H54 (cell line): ENCODE measurements at places on chromosomes 11 and 22.
A peak's percentile ranks its signal among the peaks of the same experiment; 100 is the strongest.

DNA sequence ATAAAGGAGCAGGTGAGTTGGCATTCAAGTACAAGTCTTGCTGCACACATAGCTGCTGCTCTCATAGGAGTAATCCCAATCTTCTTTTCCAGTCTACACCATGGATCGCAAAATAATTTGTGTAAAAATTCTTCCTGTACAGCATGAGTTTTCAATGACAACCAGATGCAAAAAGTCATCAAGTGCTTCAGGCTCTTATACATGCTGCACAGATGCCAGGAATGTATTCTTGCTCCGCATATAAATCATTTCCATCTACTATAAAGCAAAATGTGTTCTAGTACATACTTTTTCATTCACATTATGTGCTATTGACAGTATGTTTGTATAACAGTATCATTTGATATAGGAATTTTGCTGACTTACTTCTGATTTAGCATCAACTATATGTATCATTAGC lies 35.4 kb downstream of the NXPE2 start:
- no peak for DNase-seq

GRCh38 chr11:11486002-11486401 lies 133.0 kb upstream of the CSNK2A3 start:
- no peak for DNase-seq

DNA sequence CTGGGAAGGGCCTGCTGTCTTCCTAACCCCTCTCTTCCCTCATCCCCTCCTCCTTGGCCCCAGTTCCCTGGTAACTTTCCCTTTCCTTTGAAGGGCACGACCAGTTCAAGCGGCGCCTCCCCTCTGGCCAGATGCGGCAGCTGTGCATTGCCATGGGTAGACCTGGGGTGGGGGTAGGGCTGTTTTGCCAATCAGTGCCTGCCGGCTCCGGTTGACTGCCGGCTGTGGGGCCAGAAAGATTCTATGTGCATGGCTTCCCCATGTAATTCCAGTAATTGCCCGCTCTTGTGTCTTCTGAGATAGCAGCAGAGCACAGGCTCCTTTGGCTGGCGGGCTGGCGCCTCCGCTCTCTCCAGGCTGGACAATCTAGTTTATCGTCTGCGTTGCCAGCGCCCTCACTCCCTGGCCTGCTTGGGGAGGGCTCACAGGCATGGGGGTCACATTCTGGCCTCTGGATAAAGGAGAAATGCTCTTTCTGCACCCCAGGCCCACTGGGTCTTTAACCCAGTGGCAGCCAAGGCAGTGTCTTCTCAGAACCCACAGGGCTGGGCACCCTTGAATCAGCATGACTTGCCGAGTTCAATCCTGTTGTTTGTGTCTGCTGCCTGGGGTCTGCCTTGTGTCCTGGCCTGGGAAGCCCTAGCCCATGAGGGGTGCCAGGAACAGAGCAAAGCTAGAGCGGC lies 9.4 kb downstream of the SIDT2 start:
- no peak for DNase-seq

- DNase-seq = peak; percentile 3
These were observed 74.8 kb downstream of the SIK2 start for GRCh38 chr11:111676878-111677585.

DNA sequence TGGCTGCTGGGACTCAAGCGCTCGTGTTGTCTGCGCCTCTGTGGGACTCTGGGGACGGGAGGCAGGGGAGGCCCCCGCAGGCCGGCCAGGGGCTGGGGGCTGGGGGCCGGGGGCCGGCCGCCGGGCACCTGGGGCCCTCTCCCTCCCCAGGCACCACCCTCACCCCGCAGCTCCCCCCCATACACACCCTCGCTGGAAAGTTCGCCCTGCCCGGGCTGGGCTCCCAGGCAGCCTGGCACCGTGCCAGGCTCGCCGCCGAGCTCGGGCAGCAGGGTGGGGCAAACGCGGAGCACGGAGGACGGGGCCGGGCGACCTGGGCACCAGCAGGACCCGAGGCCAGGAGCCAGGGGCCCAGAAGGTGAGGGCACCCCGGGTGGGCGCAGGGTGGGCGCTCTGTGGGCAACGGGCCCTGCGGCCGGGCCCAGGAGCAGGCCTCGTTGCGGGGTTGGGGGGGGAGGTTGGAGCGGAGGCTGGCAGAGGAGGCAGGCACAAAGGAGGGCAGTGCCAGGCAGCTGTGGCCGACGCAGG lies 76.7 kb upstream of the WNT7B start:
- no peak for DNase-seq

DNA sequence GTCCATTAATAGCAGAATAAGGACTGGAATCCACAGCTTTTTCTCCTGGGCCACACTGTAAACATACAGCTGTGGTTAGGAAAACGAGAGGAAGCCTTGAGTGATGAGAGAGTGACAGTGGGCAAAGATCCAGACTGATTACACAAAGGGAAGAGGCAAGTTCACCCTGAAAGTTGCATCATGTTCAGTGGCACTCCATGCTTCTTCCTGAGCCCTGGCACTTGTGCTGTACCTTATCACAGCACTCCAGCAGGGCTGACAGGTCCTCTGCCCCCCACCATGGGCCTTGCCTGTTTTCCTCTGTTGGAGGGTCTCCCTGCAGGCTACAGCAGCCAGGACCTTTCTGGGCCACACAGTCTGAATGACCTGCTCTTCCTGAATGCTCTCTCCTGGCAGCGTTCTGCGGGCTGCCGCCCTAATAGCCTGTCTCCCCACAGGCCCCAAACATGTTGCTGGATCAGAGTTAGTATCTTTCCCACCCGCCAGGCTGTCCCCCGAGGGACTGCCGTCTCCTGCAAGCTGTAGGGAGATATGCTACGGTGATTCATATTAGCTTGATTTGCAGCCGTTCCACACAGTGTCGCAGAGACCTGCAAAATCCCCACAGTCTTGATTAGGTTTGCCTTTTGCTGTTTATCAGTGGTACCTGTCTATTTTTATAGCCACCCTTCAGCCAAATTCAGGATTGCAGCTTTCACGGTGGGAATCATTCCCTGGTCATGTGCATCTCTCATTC lies 60.2 kb downstream of the NTM start:
- DNase-seq = no peak

DNA sequence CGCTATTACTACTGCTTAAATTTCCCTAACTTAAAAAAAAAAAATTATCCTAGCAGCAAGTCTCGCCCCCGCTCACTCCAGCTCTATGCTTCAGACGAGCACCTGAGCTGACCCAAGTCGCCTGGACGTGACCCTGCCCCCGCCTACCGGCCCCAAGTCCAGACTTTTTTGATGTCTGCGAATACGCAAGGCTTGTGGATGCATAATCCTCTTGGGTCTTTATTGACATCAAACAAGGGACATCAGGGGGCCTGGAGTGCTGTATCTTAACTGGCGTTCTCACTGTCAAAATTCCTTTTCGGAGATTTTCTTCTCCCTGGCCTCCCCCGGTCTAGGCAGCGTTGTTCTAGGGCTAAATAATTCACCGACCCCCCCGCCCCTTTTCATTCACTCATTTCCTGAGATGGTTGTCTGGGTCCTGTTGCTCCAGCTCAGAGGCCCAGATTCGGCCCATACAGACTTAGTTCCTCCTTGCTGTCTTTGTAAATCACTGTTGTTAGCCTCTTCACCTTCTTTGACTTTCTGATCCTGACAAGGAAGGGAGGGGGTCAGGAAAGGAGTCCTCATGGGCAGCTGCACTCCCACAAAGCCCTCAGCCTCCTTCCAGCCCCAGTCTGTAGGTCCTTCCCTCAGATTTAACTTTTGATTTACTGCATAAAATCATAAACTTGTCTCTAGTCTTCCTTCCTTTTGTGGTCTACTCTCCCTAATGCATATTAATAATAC lies 601 bp upstream of the LRP4 start:
- DNase-seq = no peak

GRCh38 chr22:46012881-46013281 lies 35.9 kb upstream of the WNT7B start:
- DNase-seq = no peak
